ENCODE measurements at places on chromosomes 7 and 10. TPM values are rescaled to one million over a fixed set of nuclear protein-coding genes. Genes with fewer than 3 reads are reported as not detected.
A peak's percentile ranks its signal among the peaks of the same experiment; 100 is the strongest.

Gene TBX20
- total RNA-seq = not detected

Gene IFIT3
- 2.9 TPM for total RNA-seq

Gene CYCS
- total RNA-seq = 118 TPM

Gene PNLIPRP2
- total RNA-seq = not detected

Gene MBL2
- not detected for total RNA-seq

Gene CTNNA3
- total RNA-seq = 29.2 TPM

DNA sequence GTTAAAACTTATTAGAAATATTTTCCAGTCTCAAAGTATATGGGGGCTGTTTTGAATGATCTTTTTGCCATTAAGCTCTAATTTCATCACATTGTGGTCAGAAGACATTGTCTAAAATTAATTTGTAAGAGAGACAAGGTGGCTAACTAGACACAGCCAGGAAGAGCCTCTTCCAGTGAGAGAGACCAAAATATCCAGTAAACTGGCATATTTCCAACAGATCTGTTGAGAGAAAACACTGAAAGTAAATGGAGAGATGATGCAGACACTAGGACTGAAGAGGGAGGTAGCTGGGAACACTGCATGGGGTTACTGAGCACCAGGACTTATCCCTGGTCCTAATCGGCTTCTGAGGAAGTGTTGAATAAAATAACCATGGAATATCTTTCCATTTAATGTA is 101.5 kb upstream of the TAS2R16 start:
- DNase-seq = no peak

DNA sequence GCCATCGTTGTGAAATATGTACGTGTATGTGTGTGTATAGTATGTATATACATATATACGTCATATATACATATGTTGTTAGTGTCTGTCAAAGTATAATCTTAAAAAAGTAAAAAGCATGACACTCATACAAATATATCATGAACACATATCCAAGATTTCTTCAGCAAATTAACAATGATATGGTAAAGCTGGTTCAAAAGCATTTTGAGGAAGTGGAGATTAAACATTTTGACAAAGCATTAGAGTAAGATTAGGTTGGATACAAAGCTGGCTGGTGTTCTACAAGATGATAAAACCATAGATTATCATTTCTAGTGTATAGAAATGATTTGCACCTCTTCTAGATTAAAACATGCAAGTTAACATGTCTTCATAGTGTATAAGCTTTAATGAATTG is 771 bp upstream of the NUDCD3 start:
- DNase-seq = no peak

GRCh38 chr10:120423431-120424197 is 33.4 kb upstream of the PLPP4 start:
- no peak for DNase-seq

DNA sequence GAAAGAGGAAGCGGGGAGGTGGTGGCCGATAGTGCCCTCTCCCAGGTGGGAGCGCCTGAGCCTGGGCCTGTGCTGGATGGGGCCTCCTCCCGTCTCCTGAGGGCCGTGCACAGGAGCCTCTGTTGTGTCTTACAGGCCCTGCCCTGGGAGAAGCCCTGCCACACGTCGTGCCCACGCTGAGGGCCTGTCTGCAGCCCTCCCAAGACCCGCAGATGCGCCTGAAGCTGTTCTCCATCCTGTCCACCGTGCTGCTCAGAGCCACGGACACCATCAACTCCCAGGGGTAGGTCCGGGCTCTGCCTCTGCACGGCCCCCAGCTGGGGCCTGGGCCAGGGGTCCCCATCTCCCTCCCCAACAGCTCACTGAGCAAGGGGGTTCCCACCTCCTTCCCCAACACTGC is 43.3 kb upstream of the PRKAR1B start:
- DNase-seq = no peak

DNA sequence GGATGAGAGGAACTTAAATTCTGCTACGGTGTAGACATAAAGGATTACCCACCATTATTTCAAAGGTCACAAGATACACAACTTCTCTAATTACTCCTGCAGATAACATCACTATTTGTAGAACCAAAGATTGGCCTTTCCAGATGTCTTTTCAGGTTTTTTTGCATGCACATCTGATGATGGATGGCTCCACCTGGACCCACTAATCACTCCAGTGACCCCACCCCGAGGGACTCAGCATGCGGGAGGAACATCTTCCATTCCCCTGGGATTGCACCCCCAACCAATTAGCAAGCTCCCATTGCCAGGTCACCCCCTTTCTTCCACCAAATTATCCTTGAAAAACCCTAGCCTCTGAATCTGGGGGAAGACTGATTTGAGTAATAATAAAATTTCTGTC is 608.9 kb downstream of the CNTNAP2 start:
- no peak for DNase-seq

GRCh38 chr7:132430861-132431822 is 145.1 kb downstream of the PLXNA4 start:
- DNase-seq = no peak

DNA sequence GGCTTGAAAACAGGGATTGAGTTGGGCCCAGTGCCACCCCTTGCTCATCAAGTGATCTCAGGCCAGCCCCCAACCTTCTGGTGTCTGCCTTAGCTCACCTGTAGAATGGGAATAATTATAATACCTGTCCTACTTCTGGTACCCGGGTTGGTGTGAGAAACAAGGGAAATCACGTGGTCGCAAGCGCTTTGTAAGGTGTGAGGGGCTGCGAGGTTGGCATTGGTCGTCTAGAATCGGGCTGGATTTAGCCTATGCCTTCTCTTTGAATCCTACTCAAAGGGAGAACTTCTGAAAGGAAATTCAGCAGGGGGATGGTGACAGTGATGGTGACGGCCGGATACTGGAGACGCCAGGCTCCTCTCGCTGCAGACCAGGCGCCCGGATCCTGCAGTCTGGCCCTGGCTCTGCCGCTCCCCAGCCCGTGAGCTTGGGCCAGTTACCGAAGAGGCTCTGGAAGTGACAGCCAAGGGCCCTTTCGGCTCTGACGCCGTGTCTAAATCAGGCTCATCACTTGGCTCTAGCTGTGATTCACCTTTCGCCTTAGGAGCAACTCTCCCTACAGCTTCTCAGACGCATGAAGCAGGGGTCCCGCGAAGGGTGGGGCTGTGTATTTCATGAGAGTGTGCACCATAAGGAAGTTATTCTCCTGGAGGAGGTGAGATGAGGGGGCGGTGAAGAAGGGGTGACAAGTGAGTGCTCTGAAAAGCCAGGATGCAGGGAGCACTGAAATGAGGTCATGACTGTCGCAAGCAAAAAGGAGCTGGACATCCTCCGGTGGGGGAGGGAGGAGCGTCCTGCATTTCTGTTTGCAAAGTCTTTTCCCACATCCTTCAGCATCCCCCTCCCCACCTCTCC is 4.0 kb upstream of the CREB5 start:
- peak; percentile 75 for DNase-seq

DNA sequence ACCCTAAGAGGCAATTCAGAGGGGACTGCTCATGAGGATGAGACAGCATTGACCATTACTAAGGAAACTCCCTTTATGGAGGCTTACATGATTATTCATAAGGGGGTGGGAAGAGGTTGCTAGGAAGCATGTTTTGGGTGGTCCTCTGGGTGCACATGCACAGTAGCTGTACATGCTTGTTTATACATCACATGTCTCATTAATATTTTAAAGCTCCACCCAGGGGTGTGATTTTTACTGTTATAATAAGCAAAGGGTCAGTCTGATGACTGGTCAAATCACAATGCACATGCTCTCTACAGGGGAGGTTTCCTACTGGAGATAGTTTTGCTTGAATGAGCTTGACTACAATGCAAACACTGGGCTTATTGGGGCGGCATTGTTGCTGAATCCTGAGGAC is 23.8 kb upstream of the PPP1R9A start:
- DNase-seq = no peak

GRCh38 chr10:102247734-102248133 is 2.4 kb downstream of the GBF1 start:
- DNase-seq = no peak

- no peak for DNase-seq
These were observed 38.2 kb downstream of the PRSS2 start for GRCh38 chr7:142808802-142809583.

DNA sequence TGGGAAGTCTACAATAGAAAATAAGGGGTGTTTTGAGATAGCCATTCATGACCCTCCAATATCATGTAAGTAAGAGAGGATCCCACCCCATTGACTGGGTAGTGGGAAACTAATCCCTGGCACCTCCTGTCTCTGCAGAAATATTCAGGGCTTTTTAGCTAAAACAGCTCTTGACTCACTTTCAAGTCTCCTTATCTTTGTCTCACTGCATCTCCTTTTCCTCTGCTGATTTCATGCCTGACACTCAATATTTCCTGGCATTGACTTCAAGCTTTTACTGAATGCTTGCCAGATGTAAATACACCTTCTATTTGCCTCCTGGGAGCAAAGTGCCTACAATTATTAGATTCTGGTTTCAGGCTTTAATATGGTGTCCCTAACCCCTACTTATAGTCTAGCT is 57.1 kb downstream of the CHRM2 start:
- no peak for DNase-seq

DNA sequence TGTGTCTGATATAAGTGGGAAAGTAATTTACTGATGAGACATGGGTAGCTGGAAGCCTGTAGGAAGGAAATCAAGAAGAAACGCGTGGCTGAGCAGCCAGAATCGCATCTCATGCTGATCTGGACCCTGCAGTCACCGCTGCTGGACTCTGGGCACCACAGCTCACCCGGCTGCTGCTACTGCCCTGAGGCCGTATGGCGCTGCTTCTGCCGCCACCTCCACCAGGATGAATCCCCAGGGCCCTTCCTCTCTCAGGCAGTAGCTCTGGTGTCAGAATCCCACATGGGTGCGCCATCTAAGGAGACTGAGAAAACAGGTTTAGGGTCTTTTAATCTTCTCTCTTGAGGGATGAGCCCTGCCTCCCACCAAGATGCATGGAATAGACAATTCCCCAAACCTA is 70.3 kb upstream of the AGK start:
- no peak for DNase-seq

DNA sequence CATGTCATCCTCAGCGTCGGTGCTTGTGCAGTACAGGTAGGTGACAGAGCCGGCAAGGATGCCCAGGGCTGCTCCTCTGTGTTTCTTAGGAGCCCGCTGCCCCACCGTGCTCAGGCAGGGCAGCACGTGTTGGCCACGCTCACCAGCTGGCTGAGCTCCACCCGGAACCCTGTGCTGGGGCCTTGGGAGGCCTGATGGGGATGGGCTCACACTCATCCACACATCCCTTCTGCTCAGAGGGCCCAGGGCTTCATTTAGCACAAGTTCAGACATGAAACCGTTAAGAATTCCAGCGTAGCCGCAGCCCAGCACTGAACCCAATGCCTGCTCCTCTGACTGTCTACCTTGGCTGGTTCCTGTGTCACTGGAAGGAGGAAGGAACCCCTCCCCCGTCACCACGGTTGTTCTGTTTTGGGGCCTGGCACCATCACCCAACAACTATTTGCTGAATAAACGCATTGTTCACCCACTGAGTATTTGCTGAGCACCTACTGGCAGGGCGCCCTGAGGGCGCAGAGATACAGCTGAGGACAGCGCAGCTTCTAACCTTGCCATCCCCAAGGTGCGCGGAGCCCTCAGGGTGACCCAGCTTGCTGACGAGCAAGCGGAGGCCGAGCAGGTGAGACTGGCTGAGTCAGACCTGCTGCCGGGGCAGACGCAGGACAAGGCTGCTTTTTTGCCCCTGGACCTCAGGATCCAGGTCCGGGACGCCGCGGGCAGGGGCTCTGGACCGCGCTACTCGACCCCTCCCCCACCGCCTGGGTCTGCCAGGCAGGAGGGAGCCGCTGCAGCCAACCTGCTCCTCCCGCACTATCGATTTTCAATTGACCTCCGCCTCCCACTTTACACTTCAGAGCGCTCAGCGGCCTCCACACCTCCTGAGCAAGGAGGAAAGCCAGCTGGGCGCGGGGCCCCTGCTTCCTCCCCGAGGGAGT is 50.6 kb upstream of the RET start:
- DNase-seq = no peak

GRCh38 chr7:22851145-22851544 is 28.5 kb upstream of the TOMM7 start:
- DNase-seq = no peak

DNA sequence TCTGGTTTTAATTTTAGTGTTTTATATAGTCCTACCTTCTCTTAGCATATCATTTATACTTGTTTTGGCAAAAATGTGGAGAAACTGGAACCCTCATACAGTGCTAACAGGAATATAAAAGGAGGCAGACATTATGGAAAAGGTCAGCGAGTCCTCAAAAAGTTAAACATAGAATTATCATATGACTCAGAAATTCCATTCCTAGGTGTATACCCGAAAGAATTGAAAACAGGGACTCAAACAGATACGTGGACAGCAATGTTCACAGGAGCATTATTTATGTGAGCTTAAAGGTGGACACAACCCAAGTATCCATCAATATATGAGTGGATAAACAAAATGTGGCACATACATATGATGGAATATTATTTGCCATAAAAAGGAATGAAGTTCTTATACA is 51.5 kb downstream of the VAX1 start:
- DNase-seq = no peak

DNA sequence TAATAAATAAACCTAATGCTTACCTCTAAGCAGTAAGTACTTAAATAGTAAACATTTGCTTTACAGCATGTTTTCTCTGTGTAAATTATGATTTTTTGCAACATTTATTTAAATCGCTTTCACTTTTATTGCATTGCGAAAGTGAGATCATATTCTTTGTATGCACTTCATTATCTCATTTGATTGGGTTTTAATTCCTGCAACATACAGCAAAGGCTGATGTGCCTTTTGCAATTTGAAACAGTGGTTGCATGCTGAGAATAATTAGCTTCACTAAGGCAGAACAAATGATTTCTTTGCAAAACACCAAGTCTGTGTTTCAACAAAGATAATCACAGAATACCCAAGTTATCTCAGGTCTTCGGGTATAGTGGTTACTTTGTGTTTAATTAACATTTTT is 16.3 kb upstream of the THSD7A start:
- no peak for DNase-seq

DNA sequence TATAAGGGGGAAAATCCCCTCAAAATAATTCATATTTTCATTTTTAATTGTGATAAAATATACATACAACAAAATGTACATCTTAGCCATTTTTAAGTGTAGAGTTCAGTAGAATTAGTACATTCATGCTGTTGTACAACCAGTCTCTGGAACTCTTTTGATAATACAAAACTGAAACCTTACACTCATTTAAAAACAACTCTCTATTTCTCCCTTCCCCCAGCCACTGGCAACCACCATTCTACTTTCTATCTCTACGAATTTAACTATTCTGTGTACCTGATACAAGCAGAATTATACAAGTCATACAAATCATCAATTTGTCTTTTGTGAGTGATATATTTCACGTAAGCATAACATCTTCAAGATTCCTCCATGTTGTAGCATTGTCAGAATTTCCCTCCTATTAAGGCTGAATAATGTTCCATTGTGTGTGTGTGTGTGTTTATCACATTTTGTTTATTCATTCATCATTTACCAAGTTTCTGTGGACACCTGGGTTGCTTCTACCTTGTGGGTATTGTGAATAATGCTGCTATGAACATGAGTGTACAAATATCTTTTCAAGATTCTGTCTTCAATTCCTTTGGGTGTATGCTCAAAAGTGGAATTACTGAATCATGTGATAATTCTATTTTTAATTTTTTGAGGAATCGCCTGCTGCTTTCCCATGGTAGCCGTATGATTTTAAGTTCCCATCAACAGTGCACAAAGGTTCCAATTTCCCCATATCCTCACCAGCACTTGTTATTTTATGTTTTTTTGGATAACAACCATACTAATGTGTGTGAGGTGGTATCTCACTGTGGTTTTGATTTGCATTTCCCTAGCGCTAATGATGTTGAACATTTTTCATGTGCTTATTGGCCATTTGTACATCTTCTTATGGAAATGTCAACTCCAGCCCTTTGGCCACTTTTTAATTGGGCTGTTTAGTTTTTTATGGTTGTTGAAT is 4.7 kb upstream of the EBLN1 start:
- no peak for DNase-seq
